NCI-H1105 (cell line): ENCODE measurements at places on chromosomes 1 and 21.

GRCh38 chr1:172108161-172108893, 267.0 kb downstream of the DNM3 start:
- no peak for DNase-seq

DNA sequence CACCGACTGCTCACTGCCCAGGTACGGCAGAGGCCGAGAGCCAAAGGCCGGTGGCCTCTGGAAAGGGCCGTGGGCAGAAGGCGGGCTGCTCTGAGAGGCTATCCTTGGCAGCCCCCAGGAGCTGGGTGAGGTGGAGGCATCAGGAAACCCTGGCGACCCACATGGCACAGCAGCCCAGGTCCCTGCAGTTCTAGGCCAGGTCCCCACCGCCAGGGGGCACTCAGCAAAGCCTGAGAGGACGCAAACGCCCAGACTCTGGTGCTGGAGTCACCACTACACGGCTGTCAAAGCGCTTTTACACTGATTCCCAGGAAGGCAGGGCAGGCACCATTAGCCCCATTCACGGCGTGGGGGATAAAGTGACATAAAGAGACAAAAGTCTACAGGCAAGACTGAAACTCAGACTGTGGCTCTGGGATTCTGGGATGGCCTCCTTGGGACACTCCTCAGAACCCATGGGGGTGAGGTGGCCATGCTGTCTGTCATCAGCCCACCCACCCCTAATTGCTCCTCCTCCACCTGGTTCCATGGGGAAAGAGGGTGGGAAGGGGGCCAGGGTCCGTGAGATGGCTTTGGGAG, 4.9 kb downstream of the PLEKHG5 start:
- DNase-seq, result peak; percentile 90

DNA sequence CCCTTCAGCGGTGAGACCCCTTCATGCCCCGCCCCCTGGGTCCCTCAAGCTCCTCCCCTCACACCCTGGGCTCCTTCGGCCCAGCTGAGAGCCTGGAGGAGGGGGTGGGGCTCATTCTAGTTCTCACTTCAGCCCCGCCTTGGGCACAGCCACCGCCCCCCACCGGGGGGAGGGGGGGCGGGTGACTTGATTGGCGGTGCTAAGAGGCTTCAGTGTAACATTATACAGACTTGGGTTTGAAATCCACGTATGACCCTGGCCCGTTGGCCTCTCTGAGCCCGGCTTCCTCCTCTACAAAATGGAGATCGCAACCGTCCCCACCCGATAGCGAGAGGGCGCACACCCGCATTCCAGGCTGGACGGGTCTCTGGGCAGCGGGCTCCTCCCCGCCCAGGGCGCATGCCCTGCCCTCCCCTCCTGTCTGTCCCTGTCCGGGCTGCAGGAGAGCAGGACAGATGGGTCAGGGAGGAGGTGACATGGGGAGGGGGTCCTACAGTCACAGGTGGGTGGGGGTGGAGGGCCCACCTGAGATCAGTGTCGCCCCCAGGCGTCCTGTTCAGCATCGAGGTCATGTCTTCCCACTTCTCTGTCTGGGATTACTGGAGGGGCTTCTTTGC, 5.1 kb downstream of the CLCNKB start:
- DNase-seq, result peak; percentile 86

GRCh38 chr1:167443757-167444156, 74.6 kb downstream of the CD247 start:
- no peak for DNase-seq

- peak; percentile 49 for DNase-seq
Measured at GRCh38 chr1:46446646-46447498, 42.8 kb upstream of the DMBX1 start.

GRCh38 chr1:248404024-248404423, 1.2 kb downstream of the OR2T1 start:
- DNase-seq, result no peak

GRCh38 chr1:201241736-201242135, 41.6 kb upstream of the PKP1 start:
- DNase-seq, result no peak

GRCh38 chr1:37169743-37170275, 135.5 kb upstream of the GRIK3 start:
- DNase-seq, result no peak

DNA sequence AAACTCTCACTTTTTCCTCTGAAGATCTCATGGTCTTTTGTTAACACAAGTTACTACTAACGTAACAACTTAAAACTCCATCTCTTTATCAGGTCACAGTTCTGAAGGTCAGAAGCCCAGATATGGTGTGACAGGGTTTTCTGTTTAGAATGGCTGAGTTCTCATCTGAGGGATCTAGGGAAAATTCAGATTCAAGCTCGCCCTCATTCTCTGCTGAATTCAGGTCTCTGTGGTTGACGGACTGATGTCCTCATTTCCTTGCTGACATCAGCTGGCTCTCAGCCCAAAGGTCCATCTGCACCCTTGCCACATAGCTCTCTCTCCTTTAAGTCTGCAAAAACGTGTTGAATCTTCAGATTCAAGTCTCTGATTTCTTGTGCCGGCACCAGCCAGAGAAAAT, 6.1 kb upstream of the NTPCR start:
- no peak for DNase-seq

DNA sequence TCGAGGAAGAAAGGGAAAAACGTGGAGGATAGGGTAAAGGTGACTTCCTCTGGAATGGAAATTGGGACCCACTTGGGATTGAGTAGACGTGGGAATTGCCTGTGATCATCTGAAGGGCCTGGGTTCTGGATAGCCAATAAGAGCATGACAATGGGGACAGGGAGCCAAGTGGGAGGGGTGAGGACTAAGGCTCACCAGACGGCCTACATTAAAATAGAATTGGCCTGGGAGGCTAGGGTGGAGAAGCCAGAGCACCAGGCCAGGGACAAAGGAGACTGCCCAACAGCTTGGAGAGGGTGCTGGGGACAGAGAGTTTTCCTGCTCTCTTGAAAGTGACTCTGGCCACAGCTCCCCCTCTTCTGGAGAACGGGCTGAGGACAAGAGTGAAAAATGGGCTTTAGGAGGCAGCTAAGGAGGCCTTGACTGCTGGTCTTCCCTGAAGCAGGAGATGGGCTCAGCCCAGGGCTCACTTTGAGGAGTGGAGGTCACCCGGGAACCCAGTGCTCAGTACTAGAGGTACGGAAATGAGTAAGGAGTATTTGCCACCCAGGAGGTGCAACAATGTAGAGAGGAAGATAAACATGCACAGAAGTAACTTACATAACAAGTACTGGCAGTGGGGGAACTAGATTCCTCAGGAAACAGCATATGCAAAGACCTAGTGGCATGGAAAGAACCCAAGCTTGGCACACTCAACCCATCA, 18.8 kb downstream of the INKA2 start:
- no peak for DNase-seq

- no peak for DNase-seq
Measured at GRCh38 chr1:54277451-54278341, 77.7 kb downstream of the MRPL37 start.

- DNase-seq, result no peak
Measured at GRCh38 chr1:42209526-42210251, 45.1 kb upstream of the GUCA2A start.

GRCh38 chr1:181133969-181134418, 45.5 kb downstream of the IER5 start:
- no peak for DNase-seq
